EH (cell line): ENCODE measurements at places on chromosomes 7 and 10.

- DNase-seq = no peak
These were observed 128.4 kb upstream of the FZD1 start for GRCh38 chr7:91135703-91136430.

DNA sequence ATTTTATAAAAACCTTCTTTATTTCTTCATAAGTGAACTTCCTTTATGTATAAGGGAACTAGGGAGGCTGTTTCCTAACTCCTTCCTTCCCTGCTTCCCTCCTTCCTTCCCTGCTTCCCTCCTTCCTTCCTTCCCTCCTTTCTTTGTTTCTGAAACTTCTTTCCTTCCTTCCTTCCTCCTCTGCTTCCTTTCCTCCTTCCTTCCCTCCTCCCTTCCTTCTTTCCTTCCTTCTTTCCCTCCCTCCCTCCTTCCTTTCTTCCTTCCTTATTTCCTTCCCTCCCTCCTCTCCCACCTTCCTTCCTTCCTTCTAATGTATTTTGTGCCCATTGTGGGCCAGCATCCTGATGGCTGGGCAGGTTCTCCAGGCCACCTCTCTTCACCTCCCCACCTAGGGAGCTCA, 26.8 kb upstream of the UCN3 start:
- no peak for DNase-seq

- DNase-seq = no peak
These were observed 4.9 kb downstream of the TRIM8 start for GRCh38 chr10:102648889-102649796.

- DNase-seq = peak; percentile 20
These were observed 41.8 kb upstream of the ABCB4 start for GRCh38 chr7:87517136-87517815.

GRCh38 chr10:73467206-73467605, 28.6 kb downstream of the PPP3CB start:
- no peak for DNase-seq

- DNase-seq = no peak
These were observed 331.9 kb upstream of the NUPR2 start for GRCh38 chr7:56447864-56448693.

DNA sequence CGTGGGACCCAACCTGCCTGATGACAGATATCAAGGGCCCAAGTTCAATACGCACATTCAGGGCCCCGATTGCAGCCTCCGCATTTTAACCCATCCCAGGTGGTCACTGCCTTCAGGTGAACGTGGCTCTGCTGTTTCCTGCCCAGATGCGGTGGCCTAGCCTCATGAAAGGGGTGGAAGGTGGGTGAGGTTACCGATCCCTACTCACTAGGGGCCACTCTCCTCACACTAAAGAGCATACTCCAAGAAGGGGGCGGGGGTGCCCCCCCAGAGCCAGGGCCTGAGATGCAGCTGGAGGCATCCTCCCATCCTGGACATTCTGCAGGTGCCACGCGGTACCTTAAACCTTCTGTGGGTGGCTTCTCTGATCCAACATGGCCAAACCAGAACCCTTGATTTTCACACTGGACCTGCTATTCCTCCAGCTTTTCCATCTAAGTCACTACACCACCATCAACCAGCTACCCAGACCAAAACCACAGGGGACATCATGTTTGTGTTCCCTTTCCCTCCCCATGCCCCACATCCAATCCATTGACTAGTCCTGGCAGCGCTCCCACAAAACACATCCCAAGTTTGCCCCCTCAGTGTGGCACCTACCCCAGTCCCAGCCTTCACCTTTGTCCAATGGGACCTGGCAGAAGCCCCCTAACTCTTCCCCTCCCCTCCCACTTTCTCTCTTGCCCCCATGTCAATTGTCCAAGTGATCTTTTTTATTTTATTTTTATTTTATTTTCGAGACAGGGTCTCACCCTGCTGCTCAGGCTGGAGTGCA, 30.0 kb downstream of the PRLHR start:
- no peak for DNase-seq

GRCh38 chr10:120048391-120048790, 155.9 kb downstream of the SEC23IP start:
- no peak for DNase-seq

- DNase-seq = no peak
These were observed 273.6 kb downstream of the DYNC1I1 start for GRCh38 chr7:96045919-96046318.

DNA sequence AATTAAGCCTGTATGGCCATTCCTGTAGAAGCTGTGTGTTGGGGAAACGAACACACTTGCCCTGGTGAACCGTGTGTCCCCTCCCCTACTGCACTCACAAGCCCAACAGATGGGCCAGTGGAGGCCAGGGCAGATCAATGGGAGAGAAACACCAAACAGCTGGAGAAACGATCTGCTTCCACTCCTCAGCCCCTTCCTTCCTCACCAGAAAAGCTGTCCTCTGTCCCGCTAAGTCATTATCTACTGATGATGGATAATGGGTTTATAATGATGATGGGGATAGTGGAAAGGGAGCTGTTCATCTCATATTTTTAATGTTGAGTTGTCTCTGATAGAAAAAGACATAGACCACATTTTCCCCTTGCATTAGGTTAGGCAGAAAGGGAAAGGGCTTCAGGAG, 99.7 kb downstream of the ELMO1 start:
- DNase-seq = no peak

GRCh38 chr7:123599766-123600165, 1.9 kb upstream of the ASB15 start:
- no peak for DNase-seq

- no peak for DNase-seq
These were observed 479.8 kb downstream of the ADRA2A start for GRCh38 chr10:111556666-111557065.

GRCh38 chr10:69272624-69273023, 5.7 kb upstream of the HK1 start:
- peak; percentile 15 for DNase-seq

DNA sequence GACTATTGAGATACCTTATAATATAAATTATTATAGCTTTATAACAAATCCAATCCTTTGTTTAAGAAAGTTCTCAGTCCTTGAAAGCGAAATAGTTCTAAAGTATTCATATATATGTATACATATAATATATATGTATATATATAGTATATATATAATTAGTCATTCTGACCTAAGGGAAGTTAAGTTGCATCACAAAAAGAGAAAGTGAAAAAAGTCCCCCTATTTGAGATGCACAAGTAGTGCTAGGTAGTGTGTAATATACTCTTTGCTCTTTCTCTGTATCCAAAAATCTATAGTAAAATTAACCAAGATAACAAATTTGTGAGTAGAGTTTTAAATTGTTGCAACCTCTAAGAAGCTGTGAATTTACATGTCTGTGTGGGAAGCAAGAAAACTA, 13.3 kb upstream of the IFIT1B start:
- DNase-seq = no peak

- DNase-seq = no peak
These were observed 72.8 kb upstream of the ZNF479 start for GRCh38 chr7:57205000-57205399.

DNA sequence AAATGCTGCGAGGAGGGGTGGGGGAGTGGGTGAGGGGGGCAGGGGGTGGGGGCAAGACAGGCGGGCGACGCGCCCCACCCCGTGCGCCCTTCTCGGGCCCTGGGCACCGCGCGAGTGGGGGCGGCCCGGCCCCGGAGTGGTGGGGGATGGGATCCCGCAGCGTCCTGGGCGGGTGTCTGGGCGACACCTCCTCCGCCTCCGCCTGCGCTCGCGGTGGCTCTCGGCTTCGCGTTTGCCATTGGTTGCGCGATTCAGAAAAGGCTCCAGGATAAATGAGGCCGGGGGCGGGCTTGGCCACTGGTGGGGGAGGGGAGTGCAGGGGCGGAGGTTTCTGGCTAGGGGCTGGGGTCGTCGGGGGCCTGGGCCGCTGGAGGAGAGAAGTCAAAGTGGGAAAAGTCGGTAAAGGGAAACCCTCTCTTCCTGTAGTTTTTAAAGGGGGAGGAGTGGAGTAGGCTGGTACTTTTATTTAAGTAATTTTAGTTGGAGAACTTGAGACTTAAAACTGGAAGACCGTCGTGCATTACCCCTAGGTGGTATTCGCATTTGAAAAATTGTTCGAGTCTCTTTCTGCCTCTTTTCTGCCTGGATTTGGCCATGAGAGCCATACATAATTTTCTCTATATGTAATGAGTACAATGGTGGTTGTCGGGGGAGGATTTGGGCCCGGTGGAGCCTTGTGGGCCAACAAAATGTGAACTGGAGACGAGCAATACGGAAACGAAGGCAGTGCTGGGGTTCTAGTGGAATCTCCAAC, 992 bp upstream of the IGF2BP3 start:
- peak; percentile 37 for DNase-seq

DNA sequence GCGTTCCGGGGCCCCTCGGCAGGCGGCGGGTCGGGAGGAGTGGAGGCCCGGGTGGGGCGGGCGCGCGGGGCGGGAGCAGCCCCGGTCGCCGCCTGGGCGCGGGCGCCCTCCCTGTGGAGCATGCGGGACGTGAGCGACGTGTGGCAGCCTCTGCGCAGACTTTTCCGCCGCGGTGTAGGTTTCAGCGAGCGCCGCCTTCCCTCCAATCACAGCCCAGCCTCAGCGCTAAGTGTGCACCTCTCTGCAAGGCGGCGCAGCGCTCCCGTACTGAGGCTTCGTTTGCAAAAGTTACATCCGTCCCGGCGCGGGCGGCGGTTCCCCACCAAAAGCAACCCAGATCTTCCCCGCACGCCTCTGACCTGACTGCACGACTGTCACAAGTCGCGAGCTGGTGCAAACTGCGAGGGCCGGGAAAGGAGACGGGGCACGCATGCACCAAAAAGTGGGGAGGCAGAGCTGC, 1.2 kb upstream of the PFKFB3 start:
- DNase-seq = peak; percentile 89

DNA sequence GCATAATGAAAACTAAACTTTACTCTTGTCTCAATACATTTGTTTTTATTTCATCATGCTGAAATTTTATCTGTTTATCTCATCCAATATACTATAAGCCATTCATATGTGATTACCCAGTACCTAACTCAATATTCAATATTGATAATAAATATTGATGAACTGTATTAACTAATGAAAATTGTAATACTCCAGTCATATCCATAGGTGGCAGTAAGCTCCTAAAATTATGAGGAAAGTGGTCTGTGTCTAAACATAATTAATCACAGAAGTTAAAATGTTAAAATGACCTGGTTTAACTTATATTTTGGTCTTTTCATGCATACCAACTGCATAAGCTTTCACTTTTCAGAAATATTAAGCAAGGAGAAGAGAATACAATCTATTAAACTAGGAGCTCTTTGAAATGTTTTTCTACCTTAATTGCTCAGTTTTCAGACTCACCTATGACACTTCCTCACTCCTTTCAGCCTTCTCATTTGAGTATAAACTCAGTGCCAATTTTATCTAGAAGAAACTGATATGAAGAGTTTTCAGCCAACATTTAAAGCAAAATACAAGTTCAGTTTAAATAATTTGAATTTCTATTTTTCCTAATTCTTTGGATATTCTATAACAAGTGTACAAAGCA, 30.5 kb upstream of the VWDE start:
- DNase-seq = no peak

DNA sequence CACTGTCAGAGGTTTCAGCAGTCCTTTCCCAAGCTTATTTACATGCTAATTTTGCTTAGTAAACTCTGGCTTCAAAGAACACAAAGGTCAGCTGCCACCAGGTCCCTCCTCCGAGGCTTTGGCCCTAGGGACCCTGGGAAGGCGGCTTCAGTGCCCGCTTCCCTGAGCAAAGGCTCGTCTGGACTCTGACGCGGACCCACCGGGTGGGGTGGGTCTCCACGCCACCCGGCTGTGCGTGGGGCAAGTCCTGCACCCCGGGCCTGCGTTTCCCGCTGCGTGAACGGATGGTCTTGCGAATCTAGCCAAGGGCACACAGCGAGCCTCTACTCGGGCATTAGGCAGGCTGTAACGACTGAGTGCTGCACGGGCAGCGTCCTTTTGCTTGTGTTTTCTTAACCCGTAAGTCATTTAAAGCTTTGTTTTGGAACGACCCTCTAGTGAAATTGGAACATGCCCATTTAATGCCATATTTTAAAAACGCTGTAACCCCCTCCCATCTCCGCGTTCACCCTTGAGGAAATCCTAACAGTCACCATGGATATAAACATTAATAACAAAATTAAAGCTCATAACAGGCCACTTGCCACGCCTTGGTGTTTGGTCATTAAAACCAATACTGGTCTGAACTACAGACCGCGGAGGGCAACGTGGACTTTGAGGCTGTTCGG, 828 bp downstream of the BNIP3 start:
- peak; percentile 20 for DNase-seq

GRCh38 chr7:80330434-80330833, 181.4 kb downstream of the GNAT3 start:
- DNase-seq = peak; percentile 86
